ENCODE measurements at places on chromosomes 11 and 22.

GRCh38 chr11:44781655-44782054 lies 54.9 kb downstream of the TSPAN18 start:
- DNase-seq = no peak

GRCh38 chr11:72618803-72619202 lies 55.4 kb downstream of the PDE2A start:
- no peak for DNase-seq

DNA sequence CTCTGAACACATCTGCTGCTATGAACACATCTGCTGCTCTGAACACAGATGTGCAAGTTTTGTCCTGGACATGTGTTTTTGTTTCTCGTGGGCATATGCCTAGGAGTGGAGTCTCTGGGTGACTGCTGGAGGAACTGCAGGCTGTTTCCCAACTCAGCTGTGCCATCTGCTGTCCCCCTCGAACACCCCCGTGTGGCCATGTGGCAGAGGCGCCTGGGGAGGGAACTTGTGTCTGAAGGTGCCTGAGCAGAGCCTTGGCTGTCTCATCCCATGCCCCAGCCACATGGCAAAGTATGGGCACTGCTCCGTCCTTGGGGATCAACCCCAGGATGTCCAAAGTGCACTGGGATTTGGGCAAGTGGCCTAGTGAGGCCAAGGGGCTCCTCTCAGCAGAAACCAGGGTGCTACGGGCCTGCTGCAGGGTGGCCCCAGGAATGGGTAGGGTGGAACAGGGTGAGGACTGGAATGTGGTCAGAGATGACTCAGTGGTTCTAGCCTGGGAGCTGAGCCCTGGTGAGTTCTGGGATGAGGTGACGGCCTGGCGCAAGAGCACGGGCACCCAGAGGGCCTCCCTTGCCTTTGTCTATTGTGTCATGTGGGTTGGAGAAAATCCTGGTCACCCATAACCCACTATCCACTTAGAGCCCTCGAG lies 14.7 kb downstream of the GATD1 start:
- no peak for DNase-seq

GRCh38 chr22:45878051-45878781 lies 98.7 kb downstream of the WNT7B start:
- no peak for DNase-seq

DNA sequence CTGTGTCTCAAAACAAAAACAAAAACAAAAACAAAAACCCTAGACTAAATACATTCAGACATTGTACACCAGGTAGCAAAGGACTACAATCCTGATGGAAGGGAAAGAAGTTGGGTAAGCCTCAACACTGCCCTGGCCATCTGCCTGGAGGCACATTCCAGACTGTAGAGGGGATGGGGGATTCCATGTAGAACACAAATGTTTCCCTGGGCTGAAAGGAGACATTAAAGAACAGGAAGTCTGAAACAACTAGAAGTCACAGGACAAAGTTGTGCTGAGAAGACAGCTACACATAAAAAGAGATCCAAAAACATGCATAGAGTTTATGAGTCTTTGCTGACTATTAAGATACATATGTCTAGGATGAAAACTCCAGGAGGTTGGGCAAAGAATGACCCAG lies 83.9 kb downstream of the RRAS2 start:
- no peak for DNase-seq
